Peyer's patch (tissue), 4 donors: ENCODE measurements at places on chromosomes 7 and 10. TPM values are rescaled to one million over a fixed set of nuclear protein-coding genes. Genes with fewer than 3 reads are reported as not detected.
A peak's percentile ranks its signal among the peaks of the same experiment; 100 is the strongest.

DNA sequence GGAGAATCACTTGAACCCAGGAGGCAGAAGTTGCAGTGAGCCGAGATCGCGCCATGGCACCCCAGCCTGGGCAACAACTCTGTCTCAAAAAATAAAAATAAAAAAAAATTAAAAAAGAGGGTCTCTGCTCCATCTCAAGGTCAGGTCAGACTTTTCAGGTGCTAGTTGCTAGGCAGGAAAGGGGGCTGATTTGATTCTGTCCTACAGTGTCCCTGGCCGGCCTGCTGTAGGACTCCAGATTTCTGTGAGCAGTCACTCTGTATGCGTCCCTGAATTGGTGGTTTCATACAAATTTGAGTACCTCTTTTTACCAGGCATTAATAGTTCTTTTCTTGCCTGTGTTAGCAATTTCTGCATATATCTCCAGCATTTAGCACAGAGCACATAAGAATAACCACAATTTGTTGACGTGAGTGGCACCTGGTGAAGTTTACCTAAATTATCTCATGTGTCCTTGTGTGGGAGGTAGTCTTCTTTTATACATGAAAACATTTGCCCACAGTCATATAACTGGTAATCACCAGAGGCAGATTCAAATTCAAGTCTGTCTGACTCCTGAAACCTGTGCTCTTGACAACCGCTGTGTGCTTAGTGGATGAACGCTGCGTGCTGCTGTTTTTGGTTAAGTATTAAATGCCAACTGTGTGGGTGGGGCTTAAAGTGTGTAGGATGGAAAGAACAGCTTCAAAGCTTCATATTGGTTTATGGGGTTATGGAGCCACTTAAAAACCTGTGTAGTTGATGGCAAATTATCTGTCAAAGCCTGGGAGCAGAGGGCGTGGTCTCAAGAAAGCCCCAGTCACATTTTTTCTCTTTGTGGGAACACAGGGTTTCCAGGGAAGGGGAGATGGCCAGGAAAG lies 3.2 kb upstream of the ZNF775 start:
- DNase-seq, result no peak

DNA sequence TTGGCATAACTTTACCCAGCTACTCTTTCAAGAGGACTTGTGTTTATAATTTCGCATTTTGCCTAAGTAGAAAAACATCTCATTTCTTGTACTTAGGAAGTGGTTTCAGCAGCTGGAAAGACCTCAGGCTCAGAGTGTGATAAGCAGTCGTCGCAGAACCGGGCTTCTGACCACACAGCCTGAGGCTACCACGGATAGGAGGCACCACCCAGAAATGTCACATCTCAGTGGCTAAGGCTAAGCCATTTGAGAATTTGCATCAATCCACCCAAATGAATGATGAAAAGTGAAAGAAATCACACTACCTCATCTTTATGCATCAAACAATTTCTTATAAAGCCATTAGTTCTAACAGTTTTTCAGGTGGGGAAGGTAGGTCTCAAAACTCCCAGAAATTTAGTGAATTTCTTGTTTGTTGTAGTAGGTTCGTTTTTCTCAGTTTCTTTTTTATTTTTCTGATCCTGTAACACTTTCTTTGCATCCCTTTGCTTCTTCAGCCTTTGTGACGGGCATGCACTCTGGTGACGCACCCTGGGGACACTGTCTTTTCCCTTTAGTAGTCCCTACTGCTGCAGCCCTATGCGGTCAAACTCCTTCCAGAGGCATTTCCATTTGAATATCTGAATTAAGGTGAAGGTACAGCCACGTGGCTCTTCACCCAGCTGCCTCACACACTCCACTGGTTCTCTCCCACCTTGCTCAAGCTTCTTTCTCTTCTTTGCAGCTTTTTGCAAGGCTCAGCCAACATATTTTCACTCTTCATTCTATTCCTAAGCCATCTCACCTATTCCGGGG lies 68.5 kb downstream of the MAP3K8 start:
- no peak for DNase-seq

GRCh38 chr7:2409745-2410414 lies 6.5 kb downstream of the CHST12 start:
- no peak for DNase-seq

DNA sequence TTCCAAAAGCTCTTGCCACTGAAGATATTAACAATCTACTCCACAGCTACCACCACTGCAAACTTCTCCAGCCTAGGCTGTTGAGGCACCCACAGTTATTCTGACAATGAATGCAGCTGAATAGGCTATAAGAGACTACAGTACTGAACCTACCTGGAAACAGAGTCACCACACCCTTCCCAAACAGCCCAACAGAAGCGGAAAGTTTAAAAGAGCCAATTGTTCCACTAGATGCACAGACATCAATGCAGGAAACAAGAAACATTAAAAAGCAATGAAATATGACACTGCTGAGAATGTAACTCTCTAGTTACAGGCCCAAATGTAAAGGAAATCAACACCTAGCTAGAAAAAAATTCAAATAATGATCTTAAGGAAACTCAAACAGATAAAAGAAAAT lies 64.5 kb upstream of the PLA2G12B start:
- no peak for DNase-seq

GRCh38 chr7:48139459-48139858 lies 31.8 kb upstream of the ABCA13 start:
- peak; percentile 56 for DNase-seq

Gene HNRNPH3
- total RNA-seq, result 37.7 TPM

Gene SEMA3C
- total RNA-seq, result 35.7 TPM

GRCh38 chr7:130891254-130892094 lies 157.5 kb upstream of the KLF14 start:
- no peak for DNase-seq
